MG63 (cell line): ENCODE measurements at places on chromosomes 6 and 20. TPM values are rescaled to one million over a fixed set of nuclear protein-coding genes. Genes with fewer than 3 reads are reported as not detected.

- no peak for DNase-seq
Observed at GRCh38 chr6:130964808-130965604, 98.0 kb downstream of the EPB41L2 start.

DNA sequence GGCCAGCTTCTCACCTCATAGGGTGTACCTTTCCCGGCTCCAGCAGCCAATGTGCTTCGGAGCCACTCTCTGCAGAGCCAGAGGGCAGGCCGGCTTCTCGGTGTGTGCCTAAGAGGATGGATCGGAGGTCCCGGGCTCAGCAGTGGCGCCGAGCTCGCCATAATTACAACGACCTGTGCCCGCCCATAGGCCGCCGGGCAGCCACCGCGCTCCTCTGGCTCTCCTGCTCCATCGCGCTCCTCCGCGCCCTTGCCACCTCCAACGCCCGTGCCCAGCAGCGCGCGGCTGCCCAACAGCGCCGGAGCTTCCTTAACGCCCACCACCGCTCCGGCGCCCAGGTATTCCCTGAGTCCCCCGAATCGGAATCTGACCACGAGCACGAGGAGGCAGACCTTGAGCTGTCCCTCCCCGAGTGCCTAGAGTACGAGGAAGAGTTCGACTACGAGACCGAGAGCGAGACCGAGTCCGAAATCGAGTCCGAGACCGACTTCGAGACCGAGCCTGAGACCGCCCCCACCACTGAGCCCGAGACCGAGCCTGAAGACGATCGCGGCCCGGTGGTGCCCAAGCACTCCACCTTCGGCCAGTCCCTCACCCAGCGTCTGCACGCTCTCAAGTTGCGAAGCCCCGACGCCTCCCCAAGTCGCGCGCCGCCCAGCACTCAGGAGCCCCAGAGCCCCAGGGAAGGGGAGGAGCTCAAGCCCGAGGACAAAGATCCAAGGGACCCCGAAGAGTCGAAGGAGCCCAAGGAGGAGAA, 10.5 kb downstream of the GNAS-AS1 start:
- DNase-seq: no peak

DNA sequence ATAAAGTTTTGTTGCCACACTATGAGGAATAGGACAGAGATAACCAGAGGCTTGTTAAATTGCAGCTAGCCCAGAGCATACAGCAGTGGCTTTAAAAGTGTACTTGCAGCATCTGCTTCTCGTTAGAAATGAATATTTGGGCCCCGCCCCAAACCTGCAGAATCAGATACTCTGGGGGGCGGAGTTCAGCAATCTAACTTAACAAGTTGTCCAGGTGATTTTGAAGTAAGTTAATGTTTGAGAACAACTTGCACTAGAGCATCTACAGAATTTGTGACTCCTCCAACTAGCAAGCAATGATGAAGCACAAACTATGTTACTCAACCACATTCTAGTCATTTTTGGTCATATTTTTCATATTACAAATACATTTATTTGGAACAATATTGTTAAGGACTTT, 10.6 kb upstream of the SUPT3H start:
- no peak for DNase-seq

GRCh38 chr6:91804981-91805380, 1218.1 kb upstream of the MAP3K7 start:
- no peak for DNase-seq

DNA sequence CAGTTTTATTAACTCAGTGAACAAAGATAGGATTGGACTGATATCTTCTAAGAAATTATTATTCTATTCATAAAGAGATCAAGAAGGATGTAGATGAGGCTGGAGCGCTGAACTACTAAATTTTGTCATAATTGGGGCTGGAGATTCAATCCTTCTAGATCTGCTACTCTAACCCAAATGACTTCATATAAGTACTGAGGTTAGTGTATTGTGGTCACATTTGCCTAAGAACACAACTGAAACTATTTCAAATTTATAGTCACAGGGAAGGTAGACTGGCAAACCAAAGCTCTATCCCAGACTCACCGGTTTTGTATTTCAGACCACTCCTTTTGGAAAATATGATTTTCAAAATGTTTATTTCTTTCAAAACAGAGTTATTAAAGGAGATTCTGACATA, 96.7 kb downstream of the BMP5 start:
- DNase-seq: no peak

DNA sequence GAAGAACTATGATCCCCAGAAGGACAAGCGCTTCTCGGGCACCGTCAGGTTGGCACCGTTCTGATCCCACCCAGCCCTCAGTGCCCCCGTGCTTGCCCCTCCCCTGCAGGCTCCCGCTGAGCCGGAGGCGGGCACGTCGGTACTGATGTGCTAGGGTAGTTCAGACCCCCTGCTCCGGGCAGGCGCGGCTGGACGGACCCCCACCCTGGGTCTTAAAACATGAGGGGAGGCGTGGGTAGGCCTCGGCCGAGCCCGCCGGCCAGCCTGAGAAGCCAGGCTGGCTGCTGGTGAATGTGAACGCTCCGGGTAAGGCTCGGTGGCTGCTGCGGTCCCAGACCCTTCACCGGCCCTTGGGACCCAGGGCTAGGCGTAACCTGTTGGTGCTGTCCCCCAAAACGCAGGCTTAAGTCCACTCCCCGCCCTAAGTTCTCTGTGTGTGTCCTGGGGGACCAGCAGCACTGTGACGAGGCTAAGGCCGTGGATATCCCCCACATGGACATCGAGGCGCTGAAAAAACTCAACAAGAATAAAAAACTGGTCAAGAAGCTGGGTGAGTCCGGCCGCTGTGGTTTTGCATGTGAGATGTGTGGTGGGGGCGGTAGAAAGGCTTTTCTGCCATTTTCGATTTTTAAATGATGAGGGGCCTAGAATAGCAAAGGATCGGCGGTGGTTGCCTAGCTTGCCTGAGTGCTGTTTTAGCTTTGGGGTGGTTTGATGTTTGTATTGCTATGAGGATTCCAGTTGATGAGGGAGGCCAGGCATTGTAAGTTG, 964 bp downstream of the RPL10A start:
- peak; percentile 54 for DNase-seq

DNA sequence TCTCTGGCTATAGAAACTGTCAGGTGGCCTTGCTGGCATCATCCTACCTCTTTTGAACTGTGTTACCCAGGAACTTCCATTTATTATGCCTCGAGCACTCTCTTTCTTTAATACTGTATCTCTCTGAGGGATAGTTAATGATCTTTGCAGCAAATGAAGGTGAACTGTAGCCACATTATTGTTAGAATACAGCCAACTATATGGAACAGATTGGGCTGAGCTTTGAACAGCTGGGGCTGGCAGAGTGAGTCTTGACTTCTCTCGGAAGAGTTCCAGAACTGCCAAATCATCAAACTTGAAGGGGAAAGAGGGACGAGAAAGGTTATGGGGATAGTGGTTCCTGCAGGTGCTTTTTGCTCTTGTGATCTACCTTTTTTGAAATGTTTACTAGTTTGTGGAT, 237.7 kb downstream of the PRL start:
- no peak for DNase-seq

DNA sequence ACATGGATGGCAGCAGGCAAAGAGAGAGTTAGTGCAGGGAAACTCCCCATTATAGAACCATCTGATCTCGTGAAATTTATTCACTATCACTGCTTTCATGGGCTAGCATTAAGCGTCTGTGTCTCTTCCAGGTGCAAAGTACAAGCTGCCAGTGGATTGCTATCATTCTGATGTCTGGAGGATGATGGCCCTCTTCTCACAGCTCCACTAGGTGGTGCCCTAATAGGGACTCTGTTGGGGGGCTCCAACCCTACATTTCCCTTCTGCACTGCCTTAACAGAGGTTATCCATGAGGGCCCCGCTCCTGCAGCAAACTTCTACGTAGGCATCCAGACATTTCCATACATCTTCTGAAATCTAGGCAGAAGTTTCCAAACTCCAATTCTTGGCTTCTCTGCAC, 347.8 kb upstream of the HS3ST5 start:
- DNase-seq: no peak

GRCh38 chr6:73308712-73309534, 45.2 kb downstream of the DPPA5 start:
- DNase-seq: peak; percentile 34

DNA sequence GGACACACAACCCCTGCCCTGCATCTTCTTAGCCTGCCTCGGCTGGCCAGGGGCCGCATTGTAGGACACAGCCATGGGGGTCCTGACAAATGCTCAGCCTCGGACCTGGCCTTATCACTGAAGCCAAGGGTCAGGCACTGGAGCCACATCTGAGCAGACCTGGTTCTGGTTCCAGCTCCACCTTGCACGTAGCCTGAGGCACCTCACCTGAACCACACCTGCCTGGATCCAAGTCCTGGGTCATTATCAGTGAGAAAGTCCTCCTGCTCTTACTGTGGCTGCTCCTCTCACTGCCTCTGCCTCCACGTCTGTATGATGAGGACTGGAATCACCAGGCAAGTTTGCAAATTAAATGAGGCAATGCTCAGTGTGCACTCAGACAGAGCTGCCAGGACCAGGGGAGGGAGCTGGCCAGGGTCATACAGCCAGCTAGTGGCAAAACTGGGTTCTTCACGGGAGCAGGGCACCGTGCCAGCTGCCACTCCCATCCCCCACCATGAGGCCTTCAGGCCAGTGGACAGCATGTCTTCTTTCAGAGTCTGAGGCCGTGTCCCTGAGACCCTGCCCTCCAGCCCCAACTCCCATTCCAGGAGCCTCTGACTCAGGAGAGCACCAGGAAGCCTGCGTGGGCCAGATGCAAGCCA, 40.2 kb downstream of the MRPL14 start:
- DNase-seq: peak; percentile 71

TFAP2B gene
- total RNA-seq: not detected in 2 replicates

ATP6V1G2 gene
- 2.1 and 3.4 TPM in 2 replicates for total RNA-seq

ZNF165 gene
- 0.49 TPM in 1 of 2 replicates, not detected in the other for total RNA-seq

RAET1G gene
- 3.2 TPM in 1 of 2 replicates, not detected in the other for total RNA-seq

HEBP2 gene
- 40.8 and 76.0 TPM in 2 replicates for total RNA-seq
